ENCODE measurements at places on chromosomes 2 and 18. TPM values are rescaled to one million over a fixed set of nuclear protein-coding genes. Genes with fewer than 3 reads are reported as not detected.

Gene C18orf54
- 3.2 TPM for total RNA-seq

Gene KCNK3
- not detected for total RNA-seq

Gene NOTO
- total RNA-seq: not detected

Gene INHA
- total RNA-seq: not detected

Gene SMAD2
- total RNA-seq: 138 TPM

Gene SERPINB2
- total RNA-seq: 1.4 TPM

Gene DSC3
- total RNA-seq: not detected

Gene ATOH8
- total RNA-seq: not detected

Gene ZC3H6
- total RNA-seq: 17.3 TPM

Gene NAT8
- total RNA-seq: not detected

Gene CPLX4
- total RNA-seq: not detected

Gene REG3G
- total RNA-seq: not detected

Gene MYO5B
- 0.33 TPM for total RNA-seq

Gene LHCGR
- total RNA-seq: not detected

Gene NR4A2
- 266 TPM for total RNA-seq

Gene MALL
- not detected for total RNA-seq

Gene LYPD6
- not detected for total RNA-seq

Gene GALNT14
- not detected for total RNA-seq

Gene NPHP1
- total RNA-seq: 0.30 TPM

Gene VAMP5
- 35.0 TPM for total RNA-seq

Gene SALL3
- total RNA-seq: not detected

Gene FOSL2
- total RNA-seq: 414 TPM

Gene XDH
- not detected for total RNA-seq

Gene ARHGAP15
- 148 TPM for total RNA-seq

Gene REG3A
- total RNA-seq: not detected

Gene PSMA8
- not detected for total RNA-seq

Gene IL36A
- not detected for total RNA-seq

Gene CYP1B1
- 5.0 TPM for total RNA-seq

Gene TPRKB
- total RNA-seq: 20.4 TPM
